ENCODE measurements at places on chromosomes 16 and 17. TPM values are rescaled to one million over a fixed set of nuclear protein-coding genes. Genes with fewer than 3 reads are reported as not detected.
A peak's percentile ranks its signal among the peaks of the same experiment; 100 is the strongest.

The GRB2 gene
- polyA plus RNA-seq, result 63.8 TPM

DNA sequence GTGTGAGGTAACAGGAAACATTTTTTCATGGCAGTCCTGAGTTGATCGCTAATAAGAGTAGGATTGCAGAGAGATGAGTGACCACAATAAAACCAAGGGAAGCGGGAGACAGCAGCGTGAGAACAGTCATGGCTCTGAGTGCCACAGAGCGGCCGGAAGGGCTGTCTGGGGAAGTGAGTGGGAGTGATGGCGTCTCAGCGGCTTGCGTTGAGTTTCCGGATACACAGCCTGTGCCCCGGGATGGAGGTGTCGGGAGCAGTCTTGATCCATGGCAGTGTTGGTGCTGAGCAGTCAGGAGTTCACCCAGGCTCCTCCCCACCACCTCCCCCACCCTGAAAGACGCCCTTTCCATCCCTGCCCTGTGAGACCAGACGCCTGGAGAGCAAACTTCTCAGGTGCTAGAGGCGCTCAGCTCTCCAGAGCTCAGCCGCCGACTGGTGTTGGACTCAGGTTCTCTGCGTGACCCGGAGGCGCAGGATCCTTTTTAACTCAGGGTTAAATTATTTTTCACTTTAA is 59.8 kb downstream of the BANP start:
- no peak for DNase-seq

- DNase-seq, result no peak
Measured at GRCh38 chr17:42900460-42901331, at the start of gene G6PC1. Gene G6PC1, plus strand, starts transcription at chr17:42900799. Its CDS starts 78 bp downstream, at chr17:42900877.

- no peak for DNase-seq
Measured at GRCh38 chr17:56604691-56605290, 11.3 kb downstream of the NOG start.

- DNase-seq, result no peak
Measured at GRCh38 chr16:59296888-59297287, 562.8 kb upstream of the GOT2 start.

DNA sequence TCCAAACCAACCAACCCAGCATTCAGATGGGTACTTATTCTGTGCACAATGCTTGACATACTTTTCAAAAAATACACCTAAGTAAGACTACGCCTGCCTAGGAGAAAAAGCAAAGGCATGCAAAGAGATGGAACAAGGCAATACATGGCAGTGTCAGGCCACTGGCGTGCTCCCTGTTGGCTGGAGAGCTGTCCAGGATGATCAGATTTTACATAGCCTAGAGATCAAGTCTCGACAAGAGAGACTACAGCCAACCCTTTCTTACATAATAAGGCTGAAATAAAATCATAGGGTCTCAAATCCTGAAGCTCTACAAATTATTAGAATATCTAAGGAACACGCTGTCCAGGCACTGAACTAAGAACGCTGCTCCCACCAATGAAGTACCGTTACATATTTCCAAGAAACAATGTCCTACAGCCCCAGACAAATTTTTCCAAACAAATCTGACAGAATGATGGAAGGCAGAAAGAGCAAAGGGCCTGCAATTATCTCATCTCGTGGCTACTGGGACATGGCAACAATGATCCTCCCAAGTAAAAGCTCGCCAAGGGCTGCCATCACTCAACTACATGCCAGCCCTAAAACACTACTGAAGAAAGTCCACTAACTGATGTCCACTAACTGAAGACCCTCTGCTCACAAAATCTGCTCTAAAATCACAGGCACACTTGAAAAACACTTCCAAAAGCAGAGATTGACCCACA is 5.1 kb downstream of the RPS15A start:
- DNase-seq, result no peak

GRCh38 chr17:6943406-6943805 is 52.4 kb upstream of the ALOX12 start:
- no peak for DNase-seq

- DNase-seq, result no peak
Measured at GRCh38 chr17:29216856-29217255, 29.8 kb upstream of the CRYBA1 start.

GRCh38 chr16:66467611-66468010 is 40.5 kb downstream of the BEAN1 start:
- DNase-seq, result no peak

The NEUROD2 gene
- polyA plus RNA-seq, result not detected

- DNase-seq, result no peak
Measured at GRCh38 chr17:45751466-45751865, 32.7 kb upstream of the CRHR1 start.

The CD300E gene
- polyA plus RNA-seq, result not detected

The ERN1 gene
- polyA plus RNA-seq, result 4.7 TPM

DNA sequence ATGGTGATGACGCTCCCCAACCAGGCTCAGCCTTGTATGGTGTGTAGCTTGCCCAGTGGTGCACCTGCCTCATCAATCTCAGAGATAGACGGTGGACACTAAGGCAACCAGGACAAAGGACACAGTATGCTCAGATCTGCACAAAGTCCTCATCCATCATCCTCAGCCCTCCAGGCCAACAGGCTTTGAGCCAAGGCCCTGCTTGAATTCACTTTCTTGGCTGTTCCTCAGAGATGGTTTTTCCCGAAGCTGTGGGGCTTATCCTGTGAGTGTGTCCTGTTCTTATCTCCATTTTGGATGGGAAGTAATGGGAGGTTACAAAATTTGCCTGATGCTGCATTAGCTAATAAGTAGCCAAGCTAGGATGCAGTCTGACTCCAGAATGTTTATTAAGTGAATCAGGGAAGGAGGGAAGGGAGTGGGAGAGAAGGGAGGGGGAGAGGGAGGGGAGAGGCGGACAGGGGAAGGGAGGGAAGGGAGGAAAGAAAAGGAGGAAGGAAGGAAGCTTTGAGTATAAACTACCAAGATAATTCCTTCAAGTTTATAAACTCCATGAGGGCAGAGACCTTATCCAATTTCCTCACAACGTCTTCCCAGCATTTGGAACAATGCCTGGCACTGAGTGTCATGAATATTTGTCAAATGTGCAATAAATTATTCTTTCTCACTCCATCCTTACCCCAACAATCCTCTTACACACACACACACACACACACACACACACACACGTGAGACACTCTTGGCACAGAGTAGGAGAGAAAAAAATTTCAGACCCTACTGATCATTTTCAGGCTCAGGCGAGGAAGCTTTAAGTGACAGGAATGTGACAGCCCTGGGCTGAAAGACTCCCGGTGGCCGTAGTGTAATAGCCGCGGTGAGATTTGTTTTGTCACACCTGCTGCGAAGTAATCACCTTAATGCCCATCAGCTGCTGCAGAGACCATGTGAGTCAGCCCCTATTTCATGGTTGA is 84.3 kb downstream of the BMERB1 start:
- peak; percentile 27 for DNase-seq

DNA sequence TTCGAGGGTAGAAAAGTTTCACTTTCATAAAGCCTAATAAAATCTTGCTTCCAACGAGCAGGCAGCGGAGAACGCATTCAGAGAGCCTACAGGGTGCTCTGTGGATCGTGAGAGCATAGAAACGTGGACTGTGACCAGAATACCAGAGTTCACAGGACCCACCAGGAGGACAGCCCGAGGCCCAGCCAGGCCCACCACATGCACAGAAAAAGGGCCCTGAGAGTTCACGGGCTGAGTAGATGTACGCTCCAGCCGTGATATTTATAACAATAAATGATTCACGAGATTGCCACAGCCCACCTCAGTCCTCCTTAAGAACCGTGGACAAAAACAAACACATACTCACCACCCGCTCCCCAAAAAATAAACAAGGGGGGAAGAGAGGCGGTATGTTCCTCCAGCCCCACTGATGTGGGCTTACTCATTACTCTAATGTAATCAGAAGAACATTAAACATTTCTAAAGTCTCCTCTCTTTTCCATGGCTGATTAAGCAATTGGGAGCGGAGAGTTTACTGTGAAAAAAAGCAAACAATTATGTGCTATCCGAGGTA is 207.2 kb downstream of the C16orf78 start:
- DNase-seq, result no peak

- DNase-seq, result no peak
Measured at GRCh38 chr16:10972819-10973464, 28.6 kb downstream of the CLEC16A start.

The PRSS21 gene
- polyA plus RNA-seq, result 0.17 TPM

GRCh38 chr17:41863074-41863848 is 2.0 kb downstream of the KLHL11 start:
- DNase-seq, result no peak

- DNase-seq, result peak; percentile 57
Measured at GRCh38 chr16:67563708-67564468, 1.6 kb downstream of the CTCF start.

GRCh38 chr16:31009894-31010584 is 399 bp downstream of the STX1B start:
- no peak for DNase-seq

The KRTAP4-1 gene
- not detected for polyA plus RNA-seq

The VMO1 gene
- polyA plus RNA-seq, result not detected

The NPIPA5 gene
- 15.9 TPM for polyA plus RNA-seq

DNA sequence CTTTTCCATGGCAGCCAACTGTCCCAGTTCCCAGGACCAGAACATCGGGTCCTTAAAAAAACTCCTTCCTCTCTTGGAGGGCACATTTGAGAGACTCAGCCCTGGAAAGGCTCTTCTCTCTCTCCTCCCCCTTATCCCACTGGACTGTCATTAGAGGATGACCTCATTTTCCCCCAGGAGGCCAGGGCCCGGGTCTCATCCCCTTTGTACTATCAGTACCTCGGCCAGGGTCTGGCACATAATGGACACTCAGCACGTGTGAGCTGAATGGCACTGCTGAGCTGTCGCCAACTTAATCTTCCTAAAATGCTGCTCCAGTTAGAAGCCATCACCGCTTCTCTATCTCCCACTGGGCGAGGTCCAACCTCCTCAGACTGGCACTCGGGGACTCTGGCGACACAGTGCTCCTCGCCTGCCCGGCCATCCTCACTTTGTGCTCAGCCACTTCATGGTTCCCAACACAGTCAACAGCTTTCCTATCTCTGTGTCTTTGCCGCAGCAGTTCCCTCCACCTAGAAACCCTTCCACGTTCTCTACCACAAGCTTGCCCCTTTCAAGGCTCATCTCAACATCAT is 3.6 kb upstream of the RHBDL3 start:
- no peak for DNase-seq

DNA sequence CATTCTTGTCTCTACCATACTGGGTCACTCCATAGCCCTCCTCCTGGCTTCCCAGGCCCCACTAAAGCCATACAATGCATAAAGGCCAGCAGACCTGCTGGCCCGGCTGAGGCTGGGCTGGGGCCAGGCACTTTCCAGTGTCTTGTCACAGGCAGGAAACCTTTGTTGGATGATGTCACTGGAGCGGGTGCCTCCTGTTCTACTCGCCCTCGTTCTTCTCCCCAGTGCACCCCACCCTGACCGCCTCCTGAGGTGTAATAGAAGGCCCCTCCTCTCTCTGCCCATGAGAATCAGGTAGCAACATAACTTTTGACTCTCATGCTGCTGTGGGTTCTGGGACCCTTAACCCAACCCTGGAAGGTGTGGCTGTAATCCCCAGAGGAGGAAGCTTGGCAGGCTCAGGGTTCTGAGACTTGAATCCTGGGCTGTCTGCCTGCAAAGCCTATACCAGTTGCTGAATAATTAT is 54.2 kb upstream of the IL34 start:
- DNase-seq, result no peak

- DNase-seq, result no peak
Measured at GRCh38 chr17:3598078-3598477, 11.1 kb downstream of the TRPV1 start.

The SAP30BP gene
- 74.2 TPM for polyA plus RNA-seq

DNA sequence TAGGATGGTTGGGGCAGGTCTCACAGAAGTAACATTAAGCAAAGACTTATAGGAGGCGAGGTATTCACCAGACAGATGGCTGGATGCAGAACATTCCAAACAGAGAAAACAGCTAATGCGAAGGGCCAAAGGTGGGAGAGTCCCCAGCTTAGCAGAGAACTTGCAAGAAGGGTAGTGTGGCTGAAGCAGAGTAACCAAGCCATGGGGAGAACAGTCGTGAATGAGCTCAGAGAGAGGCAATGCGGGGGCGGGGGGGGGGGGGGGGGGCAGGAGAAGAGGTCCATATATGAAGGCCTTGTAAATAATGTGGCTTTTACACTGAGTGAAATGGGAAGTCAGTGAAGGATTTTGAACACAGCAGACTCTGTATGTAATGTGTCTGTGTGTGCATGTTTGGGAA is 81.3 kb downstream of the SMG6 start:
- DNase-seq, result no peak

DNA sequence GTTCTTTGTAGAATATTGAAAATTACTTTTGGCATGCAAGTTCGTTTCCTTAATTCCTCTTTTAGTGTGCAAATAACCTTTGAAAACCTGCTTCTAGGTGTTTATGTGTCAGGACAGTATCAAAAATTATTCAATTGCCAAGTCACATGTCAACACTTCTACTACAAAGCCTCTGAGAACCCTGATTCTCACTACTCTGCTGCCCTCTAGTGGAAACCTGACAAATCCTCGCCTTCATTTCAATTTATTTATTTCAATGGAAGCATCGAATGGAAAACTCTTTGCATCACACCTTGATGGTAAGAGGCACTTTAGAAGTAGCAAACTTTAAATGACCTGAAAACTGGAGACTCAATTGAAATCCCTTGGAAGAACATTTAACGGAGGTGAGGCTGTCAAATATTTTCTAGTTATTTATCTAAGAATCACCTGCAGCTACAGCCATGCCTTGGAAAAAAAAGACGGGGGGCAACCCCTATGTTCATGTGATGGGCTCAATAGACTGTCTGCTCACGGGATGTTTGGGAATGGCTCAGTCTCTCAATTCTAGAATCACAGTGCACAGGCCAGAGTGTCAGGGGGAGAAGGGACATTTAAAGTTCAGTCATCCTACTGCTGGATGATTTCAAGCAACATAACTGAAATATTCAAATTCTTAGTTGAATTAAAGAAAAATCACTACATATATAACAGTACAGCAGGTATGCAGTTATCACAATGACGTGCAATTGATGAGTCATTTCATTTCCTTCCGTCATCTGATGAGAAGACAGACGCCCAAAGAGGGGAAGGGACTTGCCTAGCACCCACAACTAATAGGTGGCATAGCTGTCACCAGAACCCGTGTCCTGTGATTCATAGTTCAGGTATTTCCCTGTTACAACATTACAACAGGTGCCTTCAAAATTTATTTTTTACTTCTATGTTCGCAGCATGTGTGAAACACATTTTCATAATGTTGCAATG is 563.9 kb downstream of the TOX3 start:
- DNase-seq, result peak; percentile 47

The ABCC6 gene
- 3.7 TPM for polyA plus RNA-seq

The SMIM22 gene
- polyA plus RNA-seq, result not detected

The RNF157 gene
- polyA plus RNA-seq, result 1.6 TPM

DNA sequence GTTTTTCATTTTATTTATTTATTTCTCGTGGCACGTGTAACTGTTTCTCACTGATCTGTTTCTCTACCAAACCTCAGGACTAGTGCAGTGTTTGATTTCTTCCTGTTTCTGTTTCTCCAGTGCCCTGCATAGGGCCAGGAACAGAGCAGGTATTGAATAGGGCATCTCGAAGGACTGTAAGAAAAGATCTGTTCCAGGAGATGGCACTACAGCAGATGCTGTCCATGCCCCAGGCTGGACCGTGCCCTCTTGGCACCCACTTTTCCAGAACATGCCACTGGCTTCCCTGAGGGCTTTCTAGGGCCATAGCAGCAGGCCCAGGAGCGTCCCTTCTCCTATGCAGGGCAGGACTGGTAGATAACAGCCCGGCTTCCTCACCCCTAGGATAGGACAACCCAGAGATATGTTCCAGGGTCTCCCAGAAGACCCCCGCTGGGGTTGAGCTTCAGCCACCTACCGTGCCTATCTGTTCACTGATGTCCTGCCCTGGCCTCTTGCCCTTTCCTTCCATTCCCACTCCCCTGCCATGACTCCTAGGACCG is 4.4 kb downstream of the SNX20 start:
- no peak for DNase-seq
